ENCODE measurements at places on chromosomes 2 and 18. TPM values are rescaled to one million over a fixed set of nuclear protein-coding genes. Genes with fewer than 3 reads are reported as not detected.

Gene HK2
- total RNA-seq, result 45.8 TPM

Gene LYPD6
- 5.1 TPM for total RNA-seq

Gene VWC2L
- total RNA-seq, result not detected

Gene SP140
- total RNA-seq, result 0.49 TPM

GRCh38 chr2:24909555-24910177, 10.4 kb downstream of the ADCY3 start:
- peak; percentile 50 for DNase-seq

- DNase-seq, result peak; percentile 100
These were observed 193.7 kb downstream of the DNER start for GRCh38 chr2:229520691-229521096.

DNA sequence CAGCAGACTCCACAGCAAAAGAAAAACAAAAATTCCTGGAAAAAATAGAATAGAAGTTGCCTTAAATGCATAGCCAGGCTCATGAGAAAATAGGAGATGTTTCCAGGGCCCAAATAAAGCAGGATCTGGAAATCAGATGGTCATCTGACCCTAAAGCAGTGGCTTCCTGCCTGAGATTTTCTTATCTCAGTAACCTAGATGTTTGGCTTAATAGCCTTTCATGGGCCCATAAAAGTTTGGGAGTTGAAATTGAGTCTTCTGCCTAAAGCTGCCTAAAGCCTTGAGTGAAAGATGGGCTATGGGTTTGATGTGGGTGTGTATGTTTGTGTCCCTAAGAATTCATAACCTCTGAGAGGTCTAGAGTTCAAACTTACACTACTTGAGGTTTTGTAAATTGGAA, 149.1 kb downstream of the ANTXR1 start:
- no peak for DNase-seq

- DNase-seq, result no peak
These were observed 40.4 kb upstream of the PDCL3 start for GRCh38 chr2:100522430-100522829.

DNA sequence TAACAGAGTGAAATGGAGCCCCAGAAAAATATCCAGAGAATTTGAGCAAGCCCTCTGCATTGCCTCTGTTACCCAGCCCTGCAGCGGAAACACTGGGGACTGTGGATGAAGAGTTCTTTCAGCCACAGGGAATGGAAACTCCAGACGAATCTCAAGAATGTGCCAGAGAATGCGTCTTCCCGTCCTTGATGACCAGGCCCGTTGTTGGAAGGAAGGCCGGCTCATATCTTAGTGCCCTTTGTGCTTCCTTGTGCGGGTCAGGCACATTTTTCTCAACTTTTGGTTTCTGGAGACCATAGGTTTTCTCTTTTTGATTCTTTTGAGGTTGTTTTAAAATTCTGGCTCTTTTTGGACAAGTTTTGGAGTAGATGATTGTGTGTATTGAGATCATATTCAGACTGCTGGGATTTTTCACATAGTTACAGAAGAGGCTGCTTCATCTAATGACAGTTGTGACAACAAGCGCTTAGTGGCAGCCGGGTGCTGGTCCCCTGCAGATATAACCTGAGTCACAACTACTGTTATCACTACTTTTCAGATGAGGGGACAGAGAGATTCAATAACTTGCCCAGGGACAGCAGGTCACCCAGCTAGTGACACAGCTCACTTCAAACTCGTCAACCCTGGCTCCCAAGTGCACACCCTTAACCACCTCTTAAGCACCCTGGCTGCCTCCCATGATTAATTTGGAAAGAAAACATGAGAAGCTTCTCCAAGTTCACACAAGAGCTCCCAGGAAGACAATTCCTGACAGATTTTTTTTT, 15.7 kb downstream of the MAL start:
- no peak for DNase-seq

DNA sequence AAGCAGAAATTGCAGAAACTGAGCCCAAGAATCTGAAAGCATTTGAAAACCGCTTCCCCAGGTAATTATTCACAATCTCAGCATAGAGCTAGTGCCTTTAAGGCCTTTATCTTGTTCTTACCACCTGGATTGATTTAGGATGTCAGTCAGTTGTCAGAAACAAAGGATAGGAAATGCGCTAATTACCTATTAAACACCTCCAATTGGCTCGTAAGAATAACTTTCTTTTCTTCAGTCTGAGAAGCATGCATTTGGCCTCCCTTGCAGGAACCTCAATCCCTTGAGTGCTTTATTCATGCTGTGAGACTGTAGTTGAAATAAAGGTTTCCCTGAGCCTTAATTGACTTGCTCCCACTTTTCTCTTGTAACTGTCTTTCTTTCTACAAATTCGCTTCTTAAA, 400.3 kb upstream of the LRATD1 start:
- DNase-seq, result no peak

DNA sequence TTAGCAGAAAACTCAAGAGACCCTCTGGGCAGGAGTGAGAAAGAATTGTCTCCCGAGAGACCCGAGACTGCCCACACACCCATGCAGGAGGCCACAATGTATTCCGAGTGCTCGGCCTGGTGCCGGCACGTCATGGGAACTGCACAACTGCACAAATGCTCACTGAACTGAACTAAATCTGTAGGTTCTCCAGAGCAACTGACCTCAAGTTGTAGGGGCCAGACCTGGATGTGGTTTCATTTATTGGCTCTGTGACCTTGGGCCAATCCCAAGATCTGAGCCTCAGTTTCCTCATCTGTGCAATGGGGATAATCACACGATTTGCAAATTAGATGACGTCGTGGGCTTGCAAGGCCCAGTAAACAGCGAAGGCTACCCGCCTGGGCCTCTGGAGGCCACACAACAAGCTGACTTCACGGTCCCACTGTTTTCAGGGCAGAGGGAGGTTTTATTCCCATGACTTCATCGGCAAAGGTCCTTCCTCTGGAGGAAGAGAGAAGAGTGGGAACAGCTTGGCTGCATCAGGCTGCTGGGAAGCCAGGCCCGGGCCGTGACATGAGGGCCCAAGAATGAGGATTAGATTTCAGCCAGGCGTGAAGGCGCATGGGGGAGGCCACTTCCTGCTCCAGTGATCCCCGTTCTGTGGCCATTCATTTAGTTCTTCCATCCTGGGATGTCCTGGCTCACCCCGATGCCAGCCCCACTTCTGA, 3.6 kb upstream of the ERFE start:
- DNase-seq, result peak; percentile 14
